Mesenteric fat pad (tissue), 1 donor: ENCODE measurements at places on chromosomes 12 and 14. TPM values are rescaled to one million over a fixed set of nuclear protein-coding genes. Genes with fewer than 3 reads are reported as not detected.

- DNase-seq, result no peak
These were observed 83.0 kb downstream of the TTC7B start for GRCh38 chr14:90733139-90733808.

DNA sequence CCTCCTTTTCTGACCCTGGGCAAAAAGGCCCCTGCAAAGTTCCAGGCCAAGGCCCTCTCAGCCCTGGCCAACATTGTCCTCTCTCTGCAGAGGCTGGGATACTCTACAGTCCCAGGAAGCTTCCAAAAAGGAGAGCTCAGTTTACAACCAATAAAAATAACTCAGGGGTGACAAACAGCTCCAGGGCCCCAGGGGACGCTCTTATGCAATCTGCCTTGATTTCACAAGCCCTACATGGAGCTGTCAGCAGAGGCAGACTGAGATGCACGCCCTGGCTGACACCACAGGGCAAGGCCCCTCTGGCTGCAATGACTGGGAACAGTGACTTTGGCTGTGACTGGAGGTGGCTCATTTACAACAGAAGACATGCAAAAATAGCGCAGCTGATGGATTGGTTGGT lies 129.0 kb upstream of the MED13L start:
- peak; percentile 93 for DNase-seq

- DNase-seq, result no peak
These were observed 265.7 kb upstream of the MGAT4C start for GRCh38 chr12:86521870-86522269.

- DNase-seq, result no peak
These were observed 27.7 kb upstream of the ZFP36L1 start for GRCh38 chr14:68820536-68820935.

Gene NYNRIN
- 11.7 TPM for total RNA-seq

Gene KRT71
- total RNA-seq, result not detected

DNA sequence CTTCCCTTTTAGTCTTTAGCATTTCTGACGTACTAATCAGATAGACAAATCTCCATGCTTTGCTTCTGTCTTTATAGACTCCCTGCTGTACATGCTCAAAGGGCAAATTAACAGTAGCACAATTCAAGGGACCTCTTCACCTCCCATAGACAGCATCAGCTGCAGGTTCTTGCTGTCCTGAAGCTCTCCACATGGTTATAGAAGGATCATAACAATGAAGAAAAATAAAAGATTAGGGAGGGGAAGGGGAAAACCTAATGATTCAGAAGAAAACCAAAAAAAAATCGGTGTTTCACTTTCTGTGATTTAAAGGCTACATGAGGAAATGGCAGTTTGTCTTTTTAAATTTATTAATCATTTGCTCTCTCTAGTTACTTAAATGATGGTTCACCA lies 155.5 kb downstream of the PTCSC3 start:
- DNase-seq, result no peak

GRCh38 chr14:101579372-101580080 lies 18.2 kb downstream of the DIO3 start:
- DNase-seq, result no peak

- no peak for DNase-seq
These were observed 151.5 kb downstream of the PRKCH start for GRCh38 chr14:61472801-61473376.

Gene TBX5
- not detected for total RNA-seq

Gene PTPRR
- 0.32 TPM for total RNA-seq

- DNase-seq, result no peak
These were observed 459.2 kb downstream of the RAD51B start for GRCh38 chr14:68278576-68279436.

DNA sequence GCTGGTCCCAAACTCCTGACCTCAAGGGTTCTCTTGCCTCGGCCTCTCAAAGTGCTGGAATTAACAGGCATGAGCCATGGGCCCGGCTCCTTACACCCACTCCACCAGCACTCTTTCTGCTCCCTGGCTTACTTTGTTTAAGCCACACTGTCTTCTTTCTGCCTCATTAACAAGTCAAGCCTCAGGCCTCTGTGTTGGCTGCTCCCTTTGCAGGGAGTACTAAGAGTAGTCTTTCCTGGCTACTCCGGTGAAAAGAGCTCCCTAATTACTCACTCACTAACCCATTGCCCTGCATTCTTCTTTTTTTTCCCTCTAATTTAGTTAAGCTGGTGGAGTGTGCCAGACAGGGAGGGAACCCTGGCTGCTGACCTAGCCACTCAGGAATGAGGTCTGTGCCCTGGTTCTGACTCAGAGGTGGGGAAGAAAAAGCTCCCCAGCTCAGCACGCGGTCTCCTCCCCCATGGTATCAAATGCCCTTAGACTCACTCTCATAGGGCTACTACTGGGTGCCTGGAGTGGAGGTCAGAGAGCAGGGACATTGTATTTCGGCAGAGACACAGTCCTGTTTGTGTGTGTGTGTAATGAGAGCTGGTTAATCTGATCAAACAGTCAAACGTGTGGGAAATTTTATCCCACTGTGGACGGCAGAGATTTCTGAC lies 19.8 kb downstream of the GALNT6 start:
- DNase-seq, result no peak

GRCh38 chr12:12068751-12069150 lies 2.0 kb upstream of the BCL2L14 start:
- no peak for DNase-seq

Gene TPPP2
- not detected for total RNA-seq

Gene EPYC
- not detected for total RNA-seq

- no peak for DNase-seq
These were observed 225.3 kb downstream of the CNTN1 start for GRCh38 chr12:40917561-40917960.

DNA sequence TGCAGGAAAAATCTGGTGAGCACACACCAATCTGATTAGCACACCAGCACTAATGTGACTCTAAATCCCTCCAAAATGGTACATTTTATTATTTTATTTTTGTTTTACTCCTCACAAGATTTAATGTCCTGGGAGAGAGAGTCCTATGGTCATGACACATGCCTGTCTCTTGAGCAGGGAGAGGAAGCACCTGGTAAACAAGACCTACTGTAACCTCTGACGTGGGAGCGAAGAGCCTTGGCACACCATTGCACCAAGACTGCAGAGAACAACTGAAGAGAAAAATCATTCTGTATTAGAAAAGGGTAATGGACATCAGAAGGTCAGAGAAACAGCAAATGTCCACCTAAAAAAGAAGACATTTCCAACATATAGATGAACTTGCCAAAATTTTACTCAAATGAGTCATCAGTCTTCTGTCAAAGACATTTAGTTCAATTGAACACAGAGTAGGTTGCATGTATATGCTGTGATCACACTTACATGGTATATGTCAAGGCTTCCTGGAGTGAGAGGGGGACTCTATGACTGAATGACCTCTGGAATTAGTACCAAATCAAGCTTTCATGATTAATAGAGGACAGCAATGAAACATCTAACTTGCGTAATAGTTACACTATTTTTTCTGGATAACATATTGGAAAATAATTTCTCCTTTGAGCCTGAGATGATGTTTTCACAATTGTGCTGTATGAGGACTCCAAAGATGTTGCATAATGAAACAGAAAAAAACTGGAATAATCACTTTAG lies 186.9 kb upstream of the FLRT2 start:
- DNase-seq, result no peak
